ENCODE measurements at places on chromosomes 2 and 18. TPM values are rescaled to one million over a fixed set of nuclear protein-coding genes. Genes with fewer than 3 reads are reported as not detected.
A peak's percentile ranks its signal among the peaks of the same experiment; 100 is the strongest.

GRCh38 chr2:29495068-29495467 is 379.9 kb downstream of the CLIP4 start:
- DNase-seq, result no peak

CSRNP3 gene
- total RNA-seq, result not detected

VWA3B gene
- total RNA-seq, result 0.43 TPM

DNA sequence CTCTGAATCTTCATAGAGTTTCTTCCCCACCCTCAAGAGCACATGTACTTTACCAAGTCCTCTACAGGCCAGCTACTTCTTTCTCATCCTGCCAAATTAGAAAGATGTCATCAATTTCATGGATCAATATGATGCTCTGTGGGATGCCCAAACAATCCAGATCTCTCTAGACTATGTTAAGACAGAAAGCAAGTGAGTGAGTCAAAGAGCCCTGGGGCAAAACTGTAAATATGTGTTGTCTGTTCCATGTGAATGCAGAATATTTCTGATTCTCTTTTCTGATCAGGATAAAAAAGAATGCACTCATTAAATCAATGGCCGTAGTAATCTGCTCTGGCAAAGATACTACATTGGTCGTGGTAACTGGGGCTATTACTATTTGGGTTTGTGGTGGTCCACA is 53.1 kb upstream of the ROCK2 start:
- no peak for DNase-seq

IL36RN gene
- not detected for total RNA-seq

RNF152 gene
- total RNA-seq, result 0.10 TPM

GRCh38 chr2:98039085-98039756 is 43.5 kb upstream of the TMEM131 start:
- DNase-seq, result no peak

DNA sequence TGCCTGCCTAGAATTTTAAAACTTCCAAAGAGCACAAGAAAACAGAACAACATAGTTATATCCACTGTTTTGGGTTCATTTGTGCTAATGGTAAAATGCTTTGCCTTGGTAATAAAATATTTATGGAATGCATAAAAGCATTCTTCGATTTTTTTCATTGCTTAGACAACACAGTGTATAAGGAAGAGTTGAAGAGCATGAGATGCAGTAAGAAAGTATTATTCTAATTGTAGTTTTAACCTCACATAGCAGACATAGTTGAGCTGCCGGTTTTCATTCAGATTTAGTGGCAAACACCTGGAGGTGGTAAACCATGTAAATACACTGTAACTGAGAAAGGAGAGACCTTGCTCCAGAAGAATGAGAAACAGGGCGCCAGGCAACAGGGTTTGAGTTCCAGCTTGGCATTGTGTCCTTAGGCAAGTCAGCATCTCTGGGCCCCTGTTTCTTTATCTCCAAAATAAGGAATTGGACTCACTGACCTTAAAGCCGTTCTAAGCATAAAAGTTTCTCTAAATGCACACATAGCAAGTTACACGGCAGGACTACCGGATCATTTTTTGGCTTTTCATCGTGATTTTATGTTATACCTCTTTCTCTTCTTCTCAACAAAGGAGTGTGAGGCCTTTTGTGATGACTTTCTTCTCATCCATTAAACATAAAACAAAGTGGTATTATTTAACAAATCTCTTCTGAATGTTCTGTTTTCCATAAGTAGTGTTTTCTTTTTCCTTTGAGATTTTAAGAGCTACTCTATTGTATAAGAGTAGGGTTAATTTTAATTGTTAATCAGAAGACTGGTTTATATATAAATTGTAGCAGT is 7.9 kb downstream of the UGP2 start:
- DNase-seq, result no peak

GRCh38 chr2:70942396-70943204 is 6.9 kb downstream of the ATP6V1B1 start:
- no peak for DNase-seq

KCNJ3 gene
- total RNA-seq, result not detected

GRCh38 chr2:176557821-176558220 is 288.6 kb downstream of the MTX2 start:
- no peak for DNase-seq

- no peak for DNase-seq
These were observed 98.6 kb upstream of the KLF7 start for GRCh38 chr2:207264310-207264709.

- DNase-seq, result peak; percentile 73
These were observed 31.2 kb downstream of the STAMBP start for GRCh38 chr2:73859721-73860586.

- no peak for DNase-seq
These were observed 106.0 kb upstream of the FOSL2 start for GRCh38 chr2:28286678-28287077.

DNA sequence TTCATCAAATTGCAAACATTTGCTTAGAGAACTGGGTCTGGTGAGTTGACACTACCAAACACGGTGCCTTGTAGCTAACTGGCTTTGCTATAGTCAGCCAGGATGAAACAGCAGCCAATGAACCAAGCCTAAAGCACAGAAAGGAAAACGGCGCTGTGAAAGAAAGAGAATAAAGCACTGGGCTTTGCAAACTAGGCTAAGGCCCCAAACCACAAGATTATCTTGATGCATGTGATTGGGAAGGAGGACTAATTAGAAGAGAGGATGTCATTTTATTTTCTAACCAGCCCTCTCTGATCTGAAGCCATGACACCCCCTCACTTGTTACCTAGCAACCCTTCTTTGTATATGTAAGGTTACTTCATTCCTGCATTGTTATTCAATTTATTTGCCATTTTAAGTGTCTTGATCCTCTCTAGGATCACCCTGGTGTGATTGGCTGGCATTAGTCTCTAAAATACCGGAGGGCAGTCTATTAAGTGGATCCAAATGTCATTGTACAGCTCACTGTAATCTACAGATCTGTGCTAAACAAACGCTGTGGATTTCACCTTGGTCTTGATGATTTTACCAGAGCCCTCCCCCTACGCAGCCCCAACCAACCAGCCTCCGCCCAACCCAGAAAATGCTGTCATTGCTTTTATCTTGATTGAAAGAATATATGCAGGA is 395.4 kb upstream of the ACVR2A start:
- DNase-seq, result no peak

DNA sequence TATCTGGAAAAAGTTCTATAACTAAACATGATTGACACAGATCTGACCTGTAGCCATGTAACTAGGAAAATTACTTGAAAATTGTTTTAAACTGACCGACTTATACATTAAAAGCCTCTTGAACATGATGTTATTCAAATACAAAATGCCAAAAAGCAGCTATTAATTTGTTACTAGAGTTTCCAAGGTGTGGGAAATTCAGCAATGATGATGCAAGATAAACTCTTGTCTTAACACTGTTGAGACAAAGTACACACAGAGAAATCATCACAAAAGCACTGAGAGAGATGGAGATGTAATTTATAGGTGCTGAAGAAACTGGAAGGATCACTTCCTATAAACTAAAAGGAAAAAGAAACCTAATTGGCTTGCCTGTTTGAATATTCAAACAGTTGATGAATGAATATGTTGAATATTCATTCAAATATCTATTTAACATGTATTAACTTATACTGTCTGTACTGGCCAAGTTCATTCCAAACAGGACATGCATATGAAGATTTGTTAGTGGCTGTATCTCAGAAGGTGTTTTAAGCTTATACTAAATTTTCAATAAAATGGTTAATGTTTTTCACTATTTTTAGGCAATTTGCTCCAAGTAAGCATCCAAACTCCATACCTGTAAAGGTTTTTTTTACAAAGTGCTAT is 34.6 kb upstream of the WDR75 start:
- no peak for DNase-seq

GRCh38 chr2:10762651-10763460 is 41.4 kb downstream of the ATP6V1C2 start:
- DNase-seq, result no peak

- DNase-seq, result no peak
These were observed 61.3 kb downstream of the PKP4 start for GRCh38 chr2:158518084-158518483.

- DNase-seq, result no peak
These were observed 172.2 kb downstream of the MEIS1 start for GRCh38 chr2:66607152-66607551.

All from activated naive CD4-positive, alpha-beta T cell treated with anti-CD3 and anti-CD28 coated beads for 36 hours (primary cell).